ENCODE measurements at places on chromosomes 12 and 14. TPM values are rescaled to one million over a fixed set of nuclear protein-coding genes. Genes with fewer than 3 reads are reported as not detected.

TPPP2 gene
- total RNA-seq, result not detected

ASIC1 gene
- total RNA-seq, result 19.0 TPM

RFX4 gene
- total RNA-seq, result not detected

FLRT2 gene
- total RNA-seq, result not detected

DNA sequence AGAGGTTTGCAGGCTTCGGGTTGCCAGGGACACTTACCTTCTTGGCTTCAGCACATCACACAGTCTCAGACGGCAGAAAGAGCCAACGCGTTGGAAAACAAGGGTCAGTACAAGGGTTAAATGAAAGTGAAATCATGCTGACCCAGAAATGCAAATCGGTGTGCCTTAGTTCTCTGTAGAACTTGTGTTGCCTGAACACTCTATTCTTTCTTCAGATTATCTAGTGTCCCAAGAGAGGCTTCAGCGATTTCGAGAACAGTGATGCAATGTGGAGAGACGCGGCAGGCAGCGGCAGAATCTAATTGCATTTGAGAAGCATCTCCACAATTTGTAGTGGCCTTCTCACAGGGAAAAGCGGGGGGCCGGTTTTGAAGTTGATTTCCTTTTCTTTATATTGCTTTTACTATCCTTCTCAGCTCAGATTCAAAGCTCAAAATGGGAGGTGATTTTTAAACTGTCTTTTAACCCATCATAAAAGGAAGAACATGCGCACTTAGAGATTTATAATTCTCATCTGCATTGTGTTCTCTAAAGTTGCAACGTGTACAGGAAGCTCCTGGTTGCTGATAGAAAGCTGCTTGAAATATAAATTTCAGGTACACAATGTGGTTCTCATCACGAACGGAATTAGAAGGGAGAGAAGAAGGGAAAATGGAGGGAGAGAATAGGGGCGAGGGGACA, 67.8 kb upstream of the EGLN3 start:
- DNase-seq, result peak; percentile 45

DNA sequence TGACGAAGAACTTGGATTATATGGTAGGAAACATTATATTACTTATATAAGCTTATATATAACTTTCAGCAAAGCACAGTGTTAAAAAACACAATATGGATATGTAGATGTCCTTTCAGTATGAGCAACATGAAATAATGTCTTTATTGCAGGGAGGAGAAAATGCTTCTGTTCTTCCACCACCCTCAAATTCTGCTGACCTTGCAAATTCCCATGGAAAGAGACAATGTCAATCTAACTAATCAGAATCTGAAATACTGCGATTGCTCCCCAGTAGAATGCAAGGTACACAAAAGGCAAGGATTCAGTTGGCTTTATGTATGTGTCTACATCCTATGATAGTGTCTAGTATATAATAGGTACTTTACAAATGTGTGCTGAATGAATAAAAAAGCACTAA, 26.4 kb downstream of the MGAT4C start:
- no peak for DNase-seq

- DNase-seq, result peak; percentile 47
These were observed 691.8 kb downstream of the BCL11B start for GRCh38 chr14:98580131-98580678.

- no peak for DNase-seq
These were observed 51.4 kb downstream of the KIF26A start for GRCh38 chr14:104189629-104190335.

- DNase-seq, result no peak
These were observed 132.7 kb downstream of the RBM19 start for GRCh38 chr12:113833422-113833821.

DNA sequence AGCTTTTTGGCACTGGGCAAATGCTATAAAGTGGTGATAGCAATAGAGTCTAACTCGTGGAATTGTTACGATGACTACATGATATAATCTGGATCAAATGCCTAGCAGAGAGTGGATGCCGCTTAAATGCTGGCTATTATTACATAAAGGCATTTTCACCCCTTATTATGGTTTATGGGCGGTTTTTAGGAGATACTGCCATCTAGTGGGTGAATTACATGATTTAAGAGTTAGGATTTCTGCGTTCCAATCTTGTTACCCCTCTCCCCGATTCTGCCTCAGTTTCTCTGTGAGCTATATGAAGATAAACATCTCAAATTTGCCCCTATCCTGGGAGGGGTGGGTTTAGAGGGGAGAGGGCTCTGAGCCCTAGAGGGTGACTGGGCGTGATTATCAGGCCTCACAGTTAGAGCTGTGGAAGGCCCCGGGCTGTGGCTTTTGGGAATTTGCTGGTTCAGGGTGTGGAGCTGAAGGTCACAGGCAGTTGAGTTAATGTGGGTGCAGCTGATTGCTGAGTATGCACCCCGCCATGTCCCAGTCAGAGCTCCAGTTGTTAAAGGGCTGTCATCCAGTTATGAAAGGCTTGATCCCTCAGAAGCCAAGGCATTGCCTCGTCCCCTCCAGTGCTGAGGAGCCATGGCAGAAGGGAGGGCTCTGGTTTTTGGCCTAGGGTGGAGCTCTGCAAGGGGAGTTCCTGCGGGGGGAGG, 14.4 kb downstream of the CLSTN3 start:
- DNase-seq, result no peak

GRCh38 chr12:113684908-113685782, 213.5 kb upstream of the LHX5 start:
- no peak for DNase-seq

GRCh38 chr12:96371138-96371789, 29.0 kb downstream of the CDK17 start:
- DNase-seq, result no peak
